Stimulated activated CD4-positive, alpha-beta T cell treated with anti-CD3 and anti-CD28 coated beads, TNF-alpha, amount 100 ng/mL, for 24 hours (primary cell): ENCODE measurements at places on chromosomes 3 and 15.
A peak's percentile ranks its signal among the peaks of the same experiment; 100 is the strongest.

GRCh38 chr3:172106989-172107388 is 67.6 kb downstream of the FNDC3B start:
- DNase-seq = peak; percentile 26

- DNase-seq = no peak
Observed at GRCh38 chr3:131371688-131372066, 9.9 kb upstream of the NUDT16 start.

GRCh38 chr3:115960799-115961198 is 337.5 kb downstream of the GAP43 start:
- DNase-seq = no peak

GRCh38 chr3:98971169-98971681 is 69.7 kb upstream of the DCBLD2 start:
- no peak for DNase-seq

- no peak for DNase-seq
Observed at GRCh38 chr3:190902292-190902691, 39.8 kb upstream of the GMNC start.

DNA sequence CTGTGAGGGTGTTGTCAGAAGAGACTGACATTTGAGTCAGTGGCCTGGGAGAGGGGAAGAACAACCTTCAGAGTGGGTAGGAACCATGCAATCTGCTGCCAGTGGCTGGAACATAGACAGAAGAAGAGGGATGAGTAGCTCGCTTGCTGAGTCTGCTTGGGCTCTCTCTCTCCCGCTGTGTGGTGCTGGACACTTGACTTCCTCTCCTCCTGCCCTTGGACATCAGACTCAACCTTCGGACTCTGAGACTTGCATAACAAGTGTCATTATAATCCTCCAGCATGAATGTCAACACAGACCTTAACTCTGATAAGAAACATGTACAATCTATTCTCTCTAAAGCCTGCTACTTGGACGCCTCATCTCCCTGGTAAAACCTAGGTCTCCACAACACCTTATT is 5.9 kb upstream of the NMD3 start:
- DNase-seq = no peak

GRCh38 chr3:75001330-75001729 is 386.9 kb upstream of the CNTN3 start:
- no peak for DNase-seq

- DNase-seq = no peak
Observed at GRCh38 chr3:128173849-128174248, 20.6 kb downstream of the EEFSEC start.
